ENCODE measurements at places on chromosomes 2 and 18.
A peak's percentile ranks its signal among the peaks of the same experiment; 100 is the strongest.

DNA sequence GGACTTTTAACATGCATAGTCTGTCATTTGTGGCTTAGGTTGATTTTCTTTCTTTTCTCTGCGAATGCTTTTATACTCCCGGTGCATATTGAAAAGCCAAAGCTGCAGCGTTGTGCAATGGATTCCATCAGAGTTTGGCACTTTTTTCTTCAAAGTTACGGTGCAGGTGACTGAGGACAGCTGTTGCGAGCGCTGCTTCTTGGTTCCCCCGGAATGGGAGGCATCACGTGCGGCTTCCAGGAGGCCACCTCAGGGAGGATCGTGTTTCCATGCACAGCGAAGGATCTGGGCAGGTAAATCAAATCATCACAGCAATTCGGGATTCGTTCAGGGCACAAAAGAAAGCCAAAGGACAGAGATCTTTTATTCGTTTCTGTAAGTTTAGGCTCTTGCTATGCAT lies 109.6 kb upstream of the ALKAL2 start:
- no peak for DNase-seq

DNA sequence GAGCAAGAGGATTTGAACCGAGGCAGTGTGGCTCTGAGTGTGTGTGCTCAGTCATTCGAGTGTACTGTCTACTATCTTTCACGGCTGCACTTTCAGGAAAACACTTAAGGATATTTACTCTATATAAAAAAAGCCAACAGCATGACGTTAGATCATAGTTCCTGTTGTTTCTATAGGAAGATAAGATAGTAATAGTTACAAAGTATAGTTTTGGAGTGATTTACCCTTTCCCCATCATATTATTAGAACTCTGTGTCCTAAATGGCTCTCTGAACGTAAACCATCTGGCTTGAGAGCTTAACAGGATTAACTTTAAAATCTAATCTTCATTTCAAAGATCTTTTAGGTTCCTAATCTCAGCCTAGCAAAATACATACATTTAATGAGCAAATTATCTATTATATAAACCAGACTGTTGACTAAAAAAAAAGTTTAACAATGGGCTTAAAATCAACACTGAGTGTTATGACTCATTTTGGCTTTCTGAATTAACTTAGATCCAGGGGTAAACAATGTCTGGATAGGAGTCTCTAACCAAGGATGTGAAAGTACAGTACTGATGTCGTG lies 150.3 kb upstream of the DNMT3A start:
- peak; percentile 51 for DNase-seq

- no peak for DNase-seq
Observed at GRCh38 chr2:144668493-144669110, 148.7 kb upstream of the ZEB2 start.

DNA sequence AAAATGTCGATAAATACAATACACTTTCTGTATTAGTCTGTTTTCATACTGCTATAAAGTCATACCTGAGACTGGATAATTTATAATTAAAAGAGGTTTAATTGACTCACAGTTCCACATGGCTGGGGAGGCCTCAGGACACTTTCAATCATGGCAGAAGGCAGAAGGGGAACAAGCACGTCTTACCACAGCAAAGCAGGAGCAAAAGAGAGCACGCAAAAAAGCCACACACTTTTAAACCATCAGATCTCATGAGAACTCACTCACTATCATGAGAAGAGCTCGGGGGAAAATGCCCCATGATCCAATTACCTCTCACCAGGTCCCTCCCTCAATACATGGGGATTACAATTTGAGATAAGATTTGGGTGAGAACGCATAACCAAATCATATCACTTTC lies 256.7 kb downstream of the ANAPC1 start:
- no peak for DNase-seq

GRCh38 chr2:101967826-101968513 lies 23.8 kb upstream of the IL1R2 start:
- DNase-seq = peak; percentile 37

DNA sequence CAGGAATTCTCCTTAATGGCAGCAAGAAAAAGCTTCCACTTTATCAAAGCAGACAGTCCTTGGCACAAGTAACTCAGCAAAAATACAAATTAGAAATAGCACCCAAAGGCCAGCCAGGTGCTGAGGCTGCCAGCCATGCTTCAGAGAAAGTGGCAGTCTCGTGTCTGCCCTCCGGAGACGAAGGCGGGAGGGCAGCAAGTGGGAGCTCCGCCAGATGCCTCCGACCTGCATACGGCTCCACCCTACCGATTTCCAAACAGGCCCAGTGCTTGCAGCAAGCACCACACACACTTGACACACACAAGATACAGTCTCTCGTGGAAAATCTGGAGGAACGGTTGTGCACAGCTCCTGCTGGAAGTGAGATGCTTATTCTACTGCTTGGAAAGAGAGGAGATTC lies 134.9 kb upstream of the REV1 start:
- no peak for DNase-seq

DNA sequence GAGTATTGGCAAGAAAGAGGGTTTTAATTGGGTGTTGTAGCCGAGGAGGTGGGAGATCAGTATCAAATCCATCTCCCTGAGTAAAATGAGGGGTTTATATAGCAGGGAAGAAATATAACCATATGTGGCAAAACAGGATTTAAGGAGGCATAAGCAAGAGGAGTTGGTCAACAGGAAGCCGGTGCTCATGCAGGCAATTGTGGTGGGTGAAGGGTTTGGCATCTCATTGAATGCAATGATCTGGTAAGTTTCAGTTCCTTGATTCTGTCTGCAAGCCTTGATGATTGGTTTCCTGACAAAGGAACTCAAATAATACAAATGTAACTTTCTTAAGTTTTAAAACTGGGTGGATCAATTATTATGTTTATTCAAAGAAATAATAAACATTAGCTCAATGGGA lies 564.4 kb upstream of the LINC00305 start:
- no peak for DNase-seq

GRCh38 chr2:218717262-218717661 lies 6.6 kb downstream of the TTLL4 start:
- no peak for DNase-seq

DNA sequence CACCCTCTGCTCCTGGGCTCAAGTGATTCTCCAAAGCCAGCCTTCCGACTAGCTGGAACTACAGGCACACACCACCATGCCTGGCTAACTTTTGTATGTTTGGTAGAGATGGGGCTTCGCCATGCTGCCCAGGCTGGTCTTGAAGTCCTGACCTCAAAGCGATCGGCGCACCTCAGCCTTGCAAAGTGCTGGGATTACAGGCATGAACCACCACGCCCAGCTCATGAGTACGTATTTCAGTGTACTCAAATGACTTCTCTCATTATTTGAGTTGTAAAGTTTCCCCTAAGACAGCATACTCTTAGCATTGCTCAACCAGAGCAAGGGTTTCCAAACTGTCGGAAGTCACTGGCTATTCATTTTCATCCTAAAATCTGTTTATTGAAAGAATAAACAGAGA lies 40.3 kb downstream of the IMPA2 start:
- no peak for DNase-seq

DNA sequence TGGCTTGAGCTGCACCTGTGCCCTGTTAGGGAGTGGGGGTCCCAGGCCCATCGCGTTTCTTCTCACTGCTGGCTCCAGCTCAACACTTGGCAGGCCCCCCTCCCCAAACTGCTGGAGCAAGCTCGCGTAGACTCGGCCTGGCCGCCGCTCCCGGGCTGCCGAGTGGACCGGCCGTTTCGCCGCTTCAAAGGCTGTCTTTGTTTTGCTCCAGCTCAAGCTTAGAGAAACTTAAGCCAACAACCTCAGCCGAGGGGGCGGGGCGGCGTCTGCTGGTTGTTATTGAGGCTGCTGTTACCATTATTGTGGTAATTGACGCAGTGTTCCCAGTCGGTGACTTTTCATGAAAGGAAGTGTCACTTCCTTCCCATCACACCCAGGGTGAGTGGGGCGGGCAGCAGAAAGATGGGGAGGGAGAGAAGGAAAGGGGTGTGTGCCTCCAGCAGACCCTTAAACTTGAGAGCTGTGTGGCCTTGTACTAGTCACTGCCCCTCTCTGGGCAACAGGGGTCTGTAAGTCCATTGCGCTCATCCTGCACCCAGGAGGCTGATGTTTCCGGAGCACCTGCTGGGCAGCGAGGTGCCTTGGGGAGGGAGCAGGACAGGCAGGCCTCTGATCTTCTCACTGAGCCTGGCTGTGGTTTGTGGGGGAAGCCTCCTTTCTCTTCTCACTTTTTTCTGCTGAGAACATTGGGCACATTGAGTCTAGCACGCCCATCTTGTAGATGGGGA lies 2.1 kb downstream of the ARID5A start:
- no peak for DNase-seq

DNA sequence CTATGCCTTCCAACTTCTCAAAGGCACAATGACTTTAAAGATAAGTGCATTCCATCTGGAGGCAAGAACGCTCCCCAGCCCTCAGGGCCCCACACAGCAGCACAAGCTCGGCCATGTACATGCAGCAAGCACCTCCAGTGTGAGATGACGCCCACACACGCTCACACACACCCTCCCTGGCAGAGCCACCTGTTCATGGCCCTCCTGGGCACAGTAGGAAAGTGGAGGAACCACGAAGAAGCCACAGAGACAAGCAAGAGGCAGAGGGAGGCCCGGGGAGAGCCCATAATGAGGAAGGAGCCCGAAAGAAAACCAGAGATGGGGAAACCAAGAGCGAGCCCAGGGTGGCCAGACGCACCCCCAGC lies 21.7 kb downstream of the BIN1 start:
- no peak for DNase-seq

DNA sequence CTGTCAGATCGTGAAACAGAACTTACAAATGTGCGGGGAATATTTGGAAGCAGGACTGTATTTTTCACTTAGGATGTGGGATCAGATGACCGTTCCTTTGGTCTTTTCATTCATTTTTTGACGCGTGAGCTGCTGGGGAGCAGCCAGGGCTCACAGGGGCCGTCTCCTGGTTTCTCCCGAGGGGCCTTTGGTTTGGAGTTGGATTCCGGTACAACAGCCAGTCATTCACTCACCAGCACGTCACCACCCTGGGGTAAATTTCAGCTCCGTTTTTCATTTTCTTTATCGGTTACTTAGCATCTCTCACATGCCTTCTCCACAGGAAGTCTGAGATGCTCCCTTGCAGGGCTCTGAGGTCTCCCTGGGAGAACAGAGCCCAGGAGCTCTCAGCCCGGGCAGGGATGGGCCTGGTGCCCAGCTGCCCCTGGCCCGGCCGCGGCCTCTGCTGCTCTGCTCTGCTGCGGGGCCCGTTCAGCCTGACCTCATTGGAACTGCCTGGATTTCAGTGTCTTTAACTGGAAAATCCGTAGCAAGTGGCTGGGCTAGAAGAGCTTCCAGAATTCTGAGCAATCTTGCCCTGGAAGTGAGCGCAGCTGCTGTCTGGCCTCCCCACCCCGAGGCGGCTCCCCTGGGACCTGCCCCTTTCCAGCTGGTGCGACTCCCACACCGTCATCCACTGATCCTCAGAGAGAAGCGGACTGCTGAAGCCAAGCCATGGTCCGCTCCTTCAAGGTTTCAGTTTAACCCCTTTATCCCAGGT lies 335.6 kb downstream of the EIPR1 start:
- peak; percentile 21 for DNase-seq

- peak; percentile 94 for DNase-seq
Observed at GRCh38 chr2:219642465-219643083, 15.1 kb downstream of the SLC4A3 start.
